Stimulated activated CD4-positive, alpha-beta T cell treated with anti-CD3 and anti-CD28 coated beads, Interleukin-15, amount 100 ng/mL, for 48 hours (primary cell): ENCODE measurements at places on chromosomes 11 and 22.

DNA sequence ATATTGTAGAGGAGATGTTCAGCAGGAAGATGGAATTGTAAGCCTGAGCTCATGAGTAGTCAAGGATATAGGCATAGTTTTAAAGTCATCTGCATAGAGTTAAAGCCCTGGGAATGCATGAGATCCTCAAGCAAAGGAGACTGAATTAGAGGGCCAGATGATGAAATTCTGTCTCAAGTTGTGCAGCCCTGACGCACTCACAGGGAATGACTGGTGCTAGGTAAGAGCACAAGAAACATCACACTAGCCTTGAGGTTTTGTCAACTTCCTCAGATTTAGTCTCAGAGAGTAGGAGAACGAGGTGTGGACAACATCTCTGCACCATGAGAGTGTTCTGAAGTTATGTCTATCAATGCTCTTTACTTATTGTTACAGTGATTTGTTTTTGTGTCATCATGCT, 5.8 kb downstream of the RAB38 start:
- DNase-seq, result no peak

GRCh38 chr11:9736365-9736764, 72.5 kb downstream of the SWAP70 start:
- DNase-seq, result no peak

GRCh38 chr11:82873919-82874333, 26.3 kb downstream of the PRCP start:
- no peak for DNase-seq

DNA sequence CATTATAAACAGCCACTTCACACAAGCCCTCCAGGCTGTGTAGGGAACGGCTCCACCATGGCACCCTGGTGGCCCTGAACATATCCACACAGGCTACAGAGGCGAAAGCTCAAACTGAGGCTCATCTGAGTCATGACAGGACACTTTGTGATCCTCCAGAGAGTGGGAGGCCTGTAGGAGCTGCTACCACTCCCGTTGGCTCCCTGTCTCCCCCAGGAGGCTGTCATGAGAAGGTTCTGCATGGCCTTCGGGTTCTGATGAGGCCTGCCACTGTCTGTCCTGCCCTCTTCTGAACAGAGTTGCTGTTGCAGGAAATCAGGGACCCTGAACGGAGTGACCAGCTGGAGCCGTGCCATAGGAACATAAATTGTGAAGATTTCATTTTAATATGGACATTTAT, 23.8 kb upstream of the ALDH3B2 start:
- peak; percentile 22 for DNase-seq

GRCh38 chr11:91810871-91811270, 413.7 kb upstream of the FAT3 start:
- DNase-seq, result no peak

DNA sequence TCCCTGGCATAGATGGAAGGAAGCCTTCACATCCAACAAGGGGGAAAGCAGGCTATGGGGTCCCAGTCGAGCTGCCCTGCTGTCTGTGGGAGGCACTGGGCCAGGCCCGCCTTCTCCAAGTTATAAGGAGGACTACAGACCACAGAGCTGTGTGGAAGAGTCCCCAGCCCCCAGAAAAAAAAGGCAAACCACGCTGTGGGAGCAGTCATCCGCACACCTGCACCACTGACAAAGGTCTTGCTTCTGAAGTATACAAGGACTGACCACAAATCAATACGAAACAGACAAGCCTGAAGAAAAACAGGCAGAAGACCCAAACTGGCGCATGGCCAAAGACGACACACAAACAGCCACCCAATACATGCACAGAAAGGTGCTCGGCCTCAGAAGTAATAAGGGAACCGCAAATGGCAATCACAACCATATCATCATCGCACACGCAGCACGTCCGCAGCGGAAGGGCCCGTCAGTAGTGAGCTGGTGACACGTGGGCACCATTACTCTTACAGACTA, 384.1 kb downstream of the CTTN start:
- DNase-seq, result no peak

GRCh38 chr11:69874178-69874983, 55.2 kb upstream of the FGF3 start:
- DNase-seq, result no peak

- DNase-seq, result no peak
Observed at GRCh38 chr11:125372088-125372487, 124.0 kb downstream of the FEZ1 start.

GRCh38 chr11:64100782-64101353, 65.0 kb downstream of the MACROD1 start:
- no peak for DNase-seq

DNA sequence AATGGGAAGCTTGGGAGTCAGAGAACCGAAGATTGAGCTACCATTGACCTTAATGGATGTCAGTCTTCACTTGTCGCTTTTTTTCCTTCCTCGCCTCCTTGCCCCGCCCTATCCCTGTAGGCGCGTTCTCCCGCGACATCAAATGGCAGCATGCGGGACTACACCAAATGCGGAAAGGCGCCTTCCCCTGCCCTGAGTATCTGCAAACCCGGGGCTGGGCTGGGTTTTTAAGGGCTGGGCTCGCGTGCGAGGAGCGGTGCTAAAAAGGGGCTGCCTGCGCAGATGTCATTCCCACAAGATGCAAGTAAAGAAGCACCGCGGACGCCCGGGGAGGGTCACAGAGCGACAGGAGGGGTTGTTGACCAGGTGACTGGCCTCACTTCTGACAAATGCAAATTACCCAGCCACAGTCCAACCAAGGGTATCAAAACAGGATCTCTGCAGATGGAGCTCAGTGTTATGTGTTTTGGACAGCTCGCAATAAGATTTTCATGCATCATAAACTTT, 4.7 kb upstream of the FAM111B start:
- peak; percentile 45 for DNase-seq

DNA sequence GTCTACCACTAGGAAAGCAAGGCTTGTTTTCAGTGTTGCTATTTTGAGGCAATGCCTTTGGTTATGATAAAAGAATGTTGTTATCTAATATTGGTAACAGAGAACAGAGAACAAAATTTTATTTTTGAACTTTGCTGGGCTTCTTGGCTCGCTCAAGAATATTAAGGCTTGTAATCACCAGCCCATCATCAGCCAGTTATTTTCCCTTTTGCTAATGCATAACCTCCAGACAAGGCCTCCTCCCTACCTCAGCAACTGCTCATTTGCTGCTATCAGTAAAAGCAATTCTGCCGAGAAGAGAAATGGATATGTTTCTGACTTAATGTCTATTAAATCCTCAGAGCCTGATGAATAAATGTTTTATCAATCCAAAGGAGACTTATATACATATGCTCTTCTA, 8.9 kb downstream of the MTMR2 start:
- no peak for DNase-seq

DNA sequence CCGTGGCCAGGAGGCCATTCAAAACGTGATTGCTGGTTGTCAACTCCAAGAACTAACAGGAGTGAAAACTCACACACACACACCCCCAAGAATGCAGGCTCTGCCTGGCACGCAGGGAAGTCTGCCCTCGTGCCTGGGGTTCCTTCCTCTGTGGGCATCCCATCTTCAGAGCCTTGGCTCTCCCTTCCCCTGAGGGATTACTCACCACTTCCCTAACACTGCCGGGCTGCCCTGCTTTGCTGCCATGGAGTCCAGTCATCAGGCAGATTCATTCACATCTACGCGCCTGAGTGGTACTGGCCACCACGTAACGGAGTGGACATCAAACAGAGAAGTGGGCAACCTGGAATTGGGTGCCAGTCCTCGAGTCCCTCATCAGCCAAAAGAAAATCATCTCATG, 120.7 kb upstream of the TMEM45B start:
- DNase-seq, result no peak

DNA sequence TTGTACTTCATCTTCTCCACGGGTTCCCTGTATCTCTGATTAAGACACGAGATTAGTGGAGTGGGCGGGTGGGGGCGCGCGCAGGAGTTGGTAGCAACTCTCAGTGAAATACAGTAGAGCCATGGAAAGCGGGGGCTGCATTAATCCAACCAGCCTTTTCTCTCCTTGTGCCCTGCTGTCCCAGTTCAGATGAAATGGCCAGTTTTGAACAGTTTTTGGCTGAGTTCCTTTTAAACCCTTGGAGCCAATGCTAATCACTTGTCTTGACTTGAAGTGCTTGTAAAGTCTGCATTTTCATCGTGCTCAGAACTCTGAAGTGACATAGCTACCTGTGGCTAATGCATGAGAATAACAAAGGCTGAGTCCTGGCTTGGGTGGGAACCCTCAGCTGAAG, 734 bp upstream of the TMEM123 start:
- no peak for DNase-seq

- no peak for DNase-seq
Observed at GRCh38 chr11:118007040-118007439, 20.8 kb downstream of the IL10RA start.

GRCh38 chr11:110984147-110984546, 261.4 kb upstream of the POU2AF2 start:
- DNase-seq, result no peak

GRCh38 chr11:91133361-91133760, 910.5 kb upstream of the CHORDC1 start:
- DNase-seq, result no peak

DNA sequence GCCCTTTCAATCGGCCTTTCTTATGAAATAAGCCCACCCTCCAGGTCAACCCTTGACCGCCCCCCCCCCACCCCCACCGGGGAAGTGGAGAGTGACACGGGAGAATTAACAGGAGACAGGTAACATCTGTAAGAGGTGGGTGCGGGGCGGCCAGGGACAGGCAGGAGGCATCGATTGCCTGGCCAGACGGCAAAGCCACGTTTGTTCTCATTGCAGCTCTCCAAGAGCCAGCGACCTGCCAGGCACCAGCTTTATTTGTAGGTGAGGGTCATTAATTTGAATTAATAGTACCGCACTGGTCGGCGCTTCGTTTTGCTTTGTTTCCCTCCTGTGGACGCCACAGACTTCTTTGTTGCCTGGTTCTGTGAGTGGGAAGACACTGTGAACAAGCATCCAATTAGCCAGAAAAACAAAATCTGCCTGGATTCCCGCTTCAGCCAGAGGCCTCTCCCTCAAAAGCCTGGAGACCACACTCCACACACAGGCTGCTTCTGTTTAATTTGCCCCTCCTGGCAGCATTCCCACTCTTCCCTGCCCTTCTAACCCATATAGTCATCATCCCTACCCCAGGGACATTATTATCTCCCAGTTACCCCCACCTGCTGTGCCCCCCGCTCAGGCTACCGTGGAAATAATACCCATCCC, 104.5 kb upstream of the OPCML start:
- DNase-seq, result no peak

DNA sequence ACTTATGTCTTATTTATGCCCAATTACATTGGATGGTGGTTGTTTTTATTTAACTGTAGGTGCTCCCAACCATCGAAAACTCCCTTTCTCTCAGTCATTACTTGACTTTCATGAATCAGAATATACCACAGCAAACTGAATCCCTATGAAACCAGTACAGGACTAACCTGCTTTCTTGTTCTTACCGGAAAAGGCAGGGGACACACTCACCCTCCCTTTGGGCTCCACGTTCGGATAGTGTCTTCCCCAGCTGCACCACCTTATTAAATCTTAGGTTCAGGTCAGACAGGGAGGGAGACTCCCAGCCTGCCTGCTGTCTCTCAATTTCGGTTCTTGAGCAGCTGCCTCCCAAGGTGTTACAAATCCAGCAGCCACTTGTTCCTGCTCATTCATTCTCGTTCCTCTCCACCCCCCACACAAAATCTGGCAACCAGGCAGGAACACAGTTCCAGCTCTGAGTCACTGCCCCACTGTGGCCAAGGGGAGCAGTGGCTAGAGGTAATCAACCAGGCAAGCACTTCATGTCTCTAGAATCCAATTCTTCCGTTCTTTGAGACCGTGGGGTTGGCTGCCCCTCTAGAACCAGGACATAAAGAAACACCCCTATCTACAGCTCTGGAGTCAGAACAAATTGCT, 133.0 kb downstream of the PLEKHA7 start:
- no peak for DNase-seq

- no peak for DNase-seq
Observed at GRCh38 chr11:10878408-10879214, 20.8 kb upstream of the ZBED5 start.

DNA sequence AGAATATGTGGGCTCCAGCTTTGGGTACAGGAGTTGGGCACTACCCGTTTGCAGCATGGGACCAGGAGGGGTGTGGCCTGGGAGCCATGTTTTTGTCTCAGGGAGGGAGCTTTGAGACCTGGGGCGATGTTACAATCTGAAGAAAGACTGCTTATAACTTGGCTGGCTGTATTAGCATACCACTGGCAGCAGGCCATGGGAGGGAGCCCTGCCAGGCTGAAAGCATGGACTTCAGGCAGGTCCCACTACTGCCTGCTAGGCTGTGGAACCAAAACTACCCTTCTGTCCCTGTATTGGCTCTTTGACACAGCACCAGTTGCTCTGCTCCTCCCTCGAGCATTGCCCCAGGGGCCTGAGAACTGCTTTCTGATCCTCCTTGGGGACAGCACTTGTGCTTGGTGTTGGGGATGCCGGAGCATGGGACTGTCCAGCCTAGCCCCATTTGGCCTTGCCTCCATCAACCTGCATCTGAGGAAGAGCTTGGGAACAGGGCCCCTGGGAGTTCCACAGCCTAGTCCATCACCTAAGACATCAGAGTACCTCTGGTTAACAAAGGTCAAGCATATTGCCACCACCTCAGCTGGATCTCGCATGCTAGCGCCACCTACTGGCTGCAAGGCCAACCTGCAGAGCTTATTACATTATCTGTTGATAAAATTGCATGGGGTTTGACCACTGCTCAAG, 217.4 kb downstream of the SBF2 start:
- peak; percentile 15 for DNase-seq

GRCh38 chr11:67582011-67582410, 1.6 kb upstream of the GSTP1 start:
- DNase-seq, result no peak

DNA sequence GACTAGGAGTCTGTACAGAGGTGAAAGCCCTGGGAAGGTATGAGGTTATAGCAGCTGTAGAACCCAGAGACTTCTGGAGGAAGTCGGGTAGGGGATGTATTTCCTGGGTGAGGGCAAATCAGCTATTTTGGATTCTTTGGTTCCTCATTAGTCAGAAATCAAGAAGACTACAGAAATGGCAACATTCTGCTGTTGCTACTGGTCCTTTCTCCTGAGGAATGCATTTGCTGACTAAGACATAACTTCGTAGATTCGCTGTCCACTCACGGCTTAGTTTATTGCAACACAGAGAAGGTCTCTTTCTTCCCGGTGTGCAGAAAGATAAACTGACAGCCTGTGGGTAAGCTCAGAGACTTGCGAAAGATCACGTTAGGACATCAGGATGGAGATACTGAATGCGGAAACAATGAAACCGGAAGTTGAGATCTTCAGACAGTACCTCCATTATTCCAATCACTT, 25.3 kb upstream of the SESN3 start:
- no peak for DNase-seq

DNA sequence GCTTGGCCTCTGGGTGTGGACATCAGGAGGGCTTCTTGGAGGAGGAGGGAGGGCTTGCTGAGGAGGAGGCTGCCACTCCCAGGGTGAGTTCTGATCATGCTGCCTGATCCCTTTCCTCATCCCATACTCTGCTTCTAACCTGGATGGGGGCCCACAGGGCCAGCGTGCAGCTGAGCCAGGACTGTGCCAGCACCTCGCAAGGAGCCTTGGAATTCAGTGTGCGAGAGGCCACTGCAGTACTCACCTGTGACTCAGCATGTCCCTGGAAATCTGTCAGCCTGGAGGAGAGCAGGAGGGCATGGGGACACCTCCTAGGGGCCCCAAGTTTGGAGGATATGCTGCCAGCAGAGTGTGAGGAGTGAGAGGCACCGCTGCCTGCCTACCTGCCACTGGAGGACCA, 4.2 kb upstream of the GAB4 start:
- DNase-seq, result no peak
